ENCODE measurements at places on chromosomes 2 and 18.

DNA sequence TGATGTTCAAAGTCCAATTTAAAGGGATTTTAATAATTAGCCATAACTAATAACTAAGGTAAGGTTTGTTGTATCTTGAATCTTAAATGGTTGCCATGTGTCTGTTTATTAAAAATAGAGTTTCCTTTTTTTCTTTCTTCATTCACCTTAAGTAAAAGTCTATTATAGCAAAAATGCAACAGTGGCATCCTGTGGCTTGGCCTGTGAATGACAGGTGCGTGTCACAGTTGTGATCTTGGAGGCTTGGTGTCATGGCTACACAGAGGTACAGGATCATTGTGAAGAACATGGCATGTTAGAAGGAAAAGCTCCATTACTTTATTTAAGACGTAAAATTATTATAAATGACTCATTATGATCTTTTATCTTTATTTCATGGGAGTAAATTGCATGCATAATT is 246.1 kb downstream of the BCL2 start:
- no peak for DNase-seq

GRCh38 chr2:52345082-52345481 is 1313.2 kb upstream of the NRXN1 start:
- no peak for DNase-seq

GRCh38 chr2:19141234-19142004 is 217.0 kb downstream of the OSR1 start:
- DNase-seq: no peak

GRCh38 chr18:5973099-5973498 is 77.8 kb upstream of the TMEM200C start:
- DNase-seq: no peak

DNA sequence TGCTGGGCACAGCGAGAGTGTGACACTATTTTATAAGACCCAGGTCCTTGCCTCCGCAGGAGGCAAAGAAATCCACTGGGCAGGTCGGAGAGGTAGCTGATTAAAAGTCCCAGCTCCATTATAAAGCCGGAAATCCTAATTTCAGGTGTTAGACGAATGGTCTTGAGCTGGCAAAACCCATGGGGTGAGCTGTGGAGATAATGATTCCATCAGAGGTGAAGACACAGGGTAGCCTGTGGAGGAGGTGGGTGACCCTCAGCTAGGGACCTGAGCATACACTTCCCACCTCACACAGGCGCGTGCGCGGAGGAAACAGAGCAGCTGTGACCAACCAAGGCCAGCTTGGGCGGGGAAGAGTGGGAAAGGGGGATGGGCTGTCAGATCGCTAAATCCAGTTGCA is 201.7 kb upstream of the CXCR4 start:
- DNase-seq: no peak

DNA sequence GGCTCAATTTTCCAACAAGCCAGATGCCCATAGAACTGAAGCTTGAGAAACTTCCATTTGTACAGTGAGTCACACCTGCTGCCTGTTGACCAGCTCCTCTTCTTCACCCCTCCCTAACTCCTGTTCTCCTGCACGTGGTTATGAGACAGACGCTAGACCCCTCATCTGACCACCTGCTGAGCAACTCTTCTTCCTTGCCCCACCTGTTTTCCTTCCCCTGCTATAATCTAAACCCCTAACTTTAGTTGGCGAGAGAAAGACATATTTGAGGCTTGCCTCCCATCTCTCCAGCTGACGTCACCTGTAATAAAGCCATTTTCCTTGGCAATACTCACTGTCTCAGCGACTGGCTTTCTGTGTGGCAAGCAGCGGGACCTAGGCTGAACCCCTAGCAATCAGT is 22.3 kb upstream of the ITM2C start:
- no peak for DNase-seq
